ENCODE measurements at places on chromosomes 13 and 19. TPM values are rescaled to one million over a fixed set of nuclear protein-coding genes. Genes with fewer than 3 reads are reported as not detected.

SBK3 gene
- total RNA-seq: not detected

GRCh38 chr19:57949702-57950101 lies 2.2 kb upstream of the ZNF256 start:
- DNase-seq: no peak

DNA sequence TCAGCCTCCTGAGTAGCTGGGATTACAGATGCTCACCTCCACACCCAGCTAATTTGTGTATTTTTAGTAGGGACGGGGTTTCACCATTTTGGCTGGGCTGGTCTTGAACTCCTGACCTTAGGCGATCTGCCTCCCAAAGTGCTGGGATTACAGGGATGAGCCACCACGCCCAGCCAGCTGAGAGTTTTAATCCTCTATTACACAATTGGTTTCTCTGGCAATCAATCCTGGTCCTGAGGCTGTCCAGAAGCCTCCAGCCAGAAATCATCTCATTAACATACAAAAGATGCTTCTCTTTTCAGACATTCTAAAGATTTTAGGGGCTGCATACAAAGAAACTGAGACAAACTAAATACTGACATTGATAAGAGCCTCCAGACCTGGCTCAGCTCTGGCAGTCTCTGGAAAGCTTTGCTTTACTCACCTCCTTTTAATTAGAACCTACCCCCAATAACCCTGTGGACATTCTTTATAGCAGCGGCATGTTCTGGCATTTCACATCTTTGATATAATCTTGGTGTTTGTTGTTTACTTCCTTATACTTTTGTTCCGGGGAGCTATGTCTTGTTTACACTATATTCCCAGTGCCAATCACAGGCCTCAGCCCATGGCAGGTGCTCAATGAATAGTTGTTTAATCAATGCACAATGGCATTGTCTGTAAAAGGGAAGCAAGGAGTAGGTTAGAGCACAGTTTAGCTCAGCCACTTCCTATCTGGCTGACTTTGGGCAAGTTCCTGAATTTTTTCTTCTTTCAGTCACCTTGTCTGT lies 4.1 kb upstream of the ZNF724 start:
- no peak for DNase-seq

RAP2A gene
- total RNA-seq: 29.1 TPM

GRCh38 chr13:29954082-29955028 lies 103.9 kb upstream of the UBL3 start:
- no peak for DNase-seq

SKA3 gene
- 6.3 TPM for total RNA-seq

DNA sequence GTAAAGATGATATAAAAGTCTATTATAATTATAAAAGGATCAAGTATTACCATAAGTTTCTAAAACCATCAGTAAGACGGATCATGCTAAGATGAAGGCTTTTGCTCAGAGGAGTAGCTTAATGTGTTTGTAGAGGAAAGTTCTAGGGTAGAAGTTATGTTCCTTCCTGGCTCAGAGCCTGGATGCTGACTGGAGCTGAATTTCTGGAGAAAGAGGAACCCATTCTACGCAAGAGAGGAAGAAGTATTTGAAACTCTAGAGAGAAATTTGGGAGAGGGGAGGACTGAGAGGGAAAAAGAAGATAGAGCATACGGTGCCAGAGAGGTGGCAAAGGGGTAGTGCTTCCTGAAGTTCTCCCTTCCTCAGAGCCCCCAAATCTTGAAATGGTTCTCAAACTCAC lies 51.4 kb upstream of the SGCG start:
- no peak for DNase-seq

SLC7A10 gene
- not detected for total RNA-seq

CEACAM3 gene
- total RNA-seq: not detected

MRPS31 gene
- total RNA-seq: 42.4 TPM

- DNase-seq: no peak
These were observed 152.2 kb upstream of the UBL3 start for GRCh38 chr13:30002577-30002976.

DNA sequence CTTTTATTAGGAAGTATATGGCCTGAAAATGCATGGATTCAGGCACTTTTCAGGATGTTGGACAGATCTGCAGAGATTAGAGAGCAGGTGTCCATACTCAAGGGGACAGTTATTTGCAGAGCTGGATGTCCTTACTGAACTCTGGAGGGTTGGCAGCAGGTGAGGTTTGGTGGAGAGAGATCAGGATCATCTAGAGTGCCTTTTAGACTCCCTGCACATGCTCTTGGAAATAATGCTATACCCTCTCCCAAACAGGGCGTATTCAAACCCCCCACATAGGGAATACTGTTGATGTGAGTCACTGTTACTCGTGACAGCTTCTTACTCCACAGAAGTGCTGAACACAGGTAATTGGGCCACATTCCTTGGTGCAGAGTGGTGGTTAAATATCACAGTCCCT lies 725.7 kb upstream of the SGCG start:
- DNase-seq: no peak

DNA sequence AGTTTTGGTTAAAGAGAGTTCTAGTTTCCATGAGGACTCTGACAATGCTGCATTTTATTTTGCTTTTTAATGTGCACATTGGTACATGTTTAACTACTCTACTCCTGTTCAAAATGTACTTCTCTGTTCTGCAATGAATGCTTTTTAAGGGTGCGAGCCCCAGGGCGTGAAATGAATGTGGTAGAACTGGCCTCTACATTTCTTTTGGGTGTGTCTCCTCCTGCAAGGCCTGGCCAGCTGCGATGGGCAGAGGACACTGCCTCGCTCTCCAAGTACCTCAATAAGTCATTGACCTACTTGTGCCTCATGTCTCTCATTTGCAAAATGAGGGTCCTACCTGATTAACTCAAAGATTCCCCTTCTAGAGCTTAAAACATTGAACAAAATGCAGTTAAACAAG lies 6.7 kb downstream of the RGS9BP start:
- DNase-seq: no peak

DNA sequence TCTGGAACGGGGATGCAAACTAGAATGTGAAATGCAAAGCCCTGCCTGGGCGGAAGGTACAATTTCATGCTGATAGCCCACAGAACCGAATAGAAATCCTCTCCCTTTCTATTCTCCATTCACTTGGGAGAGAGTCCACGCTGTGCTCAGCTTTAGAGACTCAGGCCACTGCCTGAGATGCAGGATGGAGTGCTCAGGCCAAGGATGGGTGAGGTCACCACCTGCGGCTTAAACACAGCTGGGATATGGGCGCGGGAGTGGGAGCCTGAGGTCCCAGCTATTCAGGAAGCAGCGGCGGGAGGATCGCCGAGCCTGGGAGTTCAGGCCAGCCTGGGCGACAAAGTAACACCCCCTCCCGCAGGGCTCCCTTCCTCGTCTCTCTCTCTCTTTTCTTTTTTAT lies 446 bp upstream of the ZNF83 start:
- no peak for DNase-seq

GPR4 gene
- 0.26 TPM for total RNA-seq

DNA sequence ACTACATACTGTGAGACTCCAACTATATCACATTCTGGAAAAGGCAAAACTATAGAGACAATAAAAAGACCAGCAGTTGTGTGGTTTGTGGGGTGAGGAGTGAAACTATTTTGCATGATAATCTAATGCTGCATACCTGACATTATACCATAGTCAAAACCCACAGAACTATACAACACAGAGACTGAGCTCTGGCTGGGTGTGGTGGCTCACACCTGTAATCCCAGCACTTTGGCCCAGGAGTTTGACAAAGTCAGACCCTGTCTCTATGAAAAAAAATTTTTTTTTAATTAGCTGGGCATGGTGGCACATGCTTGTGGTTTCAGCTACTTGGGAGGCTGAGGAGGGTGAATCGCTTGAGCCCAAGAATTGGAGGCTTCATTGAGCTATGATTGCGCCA lies 11.9 kb downstream of the ZNF541 start:
- no peak for DNase-seq

DNA sequence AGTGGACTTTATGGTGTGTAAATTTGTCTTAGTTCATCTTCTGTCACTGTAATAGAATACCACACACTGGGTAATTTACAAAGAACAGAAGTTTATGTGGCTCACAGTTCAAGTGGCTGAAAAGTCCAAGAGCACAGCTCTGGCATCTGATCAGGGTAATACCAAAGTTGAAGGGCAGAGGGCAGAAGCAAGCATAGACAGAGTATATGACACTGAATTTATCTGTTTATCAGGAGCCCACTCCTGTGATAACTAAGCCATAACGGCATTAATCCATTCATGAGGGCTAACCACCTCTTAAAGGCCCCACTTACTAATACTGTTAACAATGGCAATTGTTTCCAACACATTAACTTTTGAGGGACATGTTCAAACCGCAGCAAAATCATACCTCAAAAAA lies 4.0 kb upstream of the RFXAP start:
- DNase-seq: peak; percentile 71

GRCh38 chr13:77732287-77732686 lies 34.8 kb downstream of the SLAIN1 start:
- DNase-seq: no peak

GRCh38 chr19:44947041-44947581 lies 1.3 kb downstream of the APOC2 start:
- DNase-seq: no peak

All from Karpas-422 (cell line).